ENCODE measurements at places on chromosomes 4 and X. TPM values are rescaled to one million over a fixed set of nuclear protein-coding genes. Genes with fewer than 3 reads are reported as not detected.

The MAGEA1 gene
- total RNA-seq: not detected

The MAOB gene
- 9.5 TPM for total RNA-seq

- no peak for DNase-seq
These were observed 41.7 kb downstream of the ITM2A start for GRCh38 chrX:79325263-79325958.

- no peak for DNase-seq
These were observed 31.4 kb downstream of the SH3RF1 start for GRCh38 chr4:169239221-169239905.

GRCh38 chr4:139682741-139683151 is 17.1 kb downstream of the MGST2 start:
- no peak for DNase-seq

GRCh38 chrX:43840265-43840664 is 42.0 kb downstream of the MAOB start:
- DNase-seq: no peak

DNA sequence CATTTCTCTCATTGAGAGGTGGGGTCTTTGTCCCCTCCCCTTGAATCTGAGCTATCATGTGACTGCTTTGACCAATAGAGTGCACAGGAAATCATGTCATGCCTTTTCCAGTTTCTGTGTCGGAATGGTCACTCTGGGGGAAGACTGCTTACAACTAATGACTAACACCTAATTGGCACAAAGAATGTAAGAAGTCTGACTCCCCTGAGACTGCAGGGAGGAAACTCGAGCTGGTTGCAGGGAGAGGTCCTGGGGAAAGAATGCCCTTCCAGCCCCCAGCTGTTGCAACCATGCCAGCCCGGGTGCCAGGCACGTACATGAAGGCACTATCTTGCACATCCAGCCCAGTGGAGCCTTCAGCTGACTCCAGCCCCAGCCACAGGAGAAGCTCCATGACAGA is 254.2 kb downstream of the DHX15 start:
- no peak for DNase-seq

DNA sequence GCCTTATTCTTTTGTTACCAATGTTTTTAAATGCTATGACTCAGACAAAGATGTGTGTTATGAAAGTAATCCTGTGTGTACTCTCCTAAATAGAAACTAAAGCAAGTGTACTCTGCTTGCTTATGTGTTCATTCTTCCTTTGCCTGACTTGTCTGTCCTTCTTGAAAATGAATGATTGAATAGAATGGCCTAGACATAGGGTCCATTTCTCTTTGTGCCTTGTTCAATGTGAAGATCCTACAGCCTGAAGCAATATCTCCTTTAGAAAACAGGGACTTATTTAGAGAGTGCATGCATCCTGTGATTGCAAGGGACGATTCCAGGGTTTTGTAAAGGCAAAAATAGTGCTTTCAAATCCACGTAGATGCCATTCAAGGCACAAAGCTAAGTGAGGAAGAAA is 343.6 kb upstream of the TACR3 start:
- no peak for DNase-seq

Measured in thyroid gland (tissue), 4 donors.